Activated CD4-positive, alpha-beta T cell treated with anti-CD3 and anti-CD28 coated beads for 36 hours (primary cell): ENCODE measurements at places on chromosomes 5 and 9. TPM values are rescaled to one million over a fixed set of nuclear protein-coding genes. Genes with fewer than 3 reads are reported as not detected.

DNA sequence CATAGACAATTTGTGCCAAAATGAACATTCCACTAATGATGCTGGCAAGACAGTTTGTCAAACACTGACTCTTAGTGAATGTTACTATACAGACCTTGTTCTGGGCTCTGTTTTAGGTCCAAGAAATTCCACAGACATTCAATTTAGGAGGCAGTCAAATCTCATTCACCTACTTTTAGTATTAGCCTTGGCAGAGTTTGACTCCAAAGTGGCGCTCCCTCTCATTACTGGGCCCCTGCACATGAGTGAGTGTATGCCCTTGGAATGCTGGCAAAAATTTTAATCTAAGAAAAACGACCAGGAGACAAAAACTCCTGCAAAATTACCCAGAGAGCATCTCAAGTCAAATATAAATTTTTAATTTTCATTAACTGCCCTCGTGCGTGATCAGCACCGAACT lies 94.9 kb upstream of the SLC27A6 start:
- no peaks in the 10 kb centered on the region for H3K4me1 ChIP-seq
- H3K4me3 ChIP-seq, result no peak overlapping the region
- H3K36me3 ChIP-seq, result no peaks in the 10 kb centered on the region
- peaks cover under 1% of the 10 kb centered on the region for H3K27me3 ChIP-seq

- DNase-seq, result no peak
- peaks cover 2% of the 10 kb centered on the region for H3K27me3 ChIP-seq
- no peak overlapping the region for H3K27ac ChIP-seq
These were observed 293.2 kb upstream of the CLINT1 start for GRCh38 chr5:158152136-158152535.

DNA sequence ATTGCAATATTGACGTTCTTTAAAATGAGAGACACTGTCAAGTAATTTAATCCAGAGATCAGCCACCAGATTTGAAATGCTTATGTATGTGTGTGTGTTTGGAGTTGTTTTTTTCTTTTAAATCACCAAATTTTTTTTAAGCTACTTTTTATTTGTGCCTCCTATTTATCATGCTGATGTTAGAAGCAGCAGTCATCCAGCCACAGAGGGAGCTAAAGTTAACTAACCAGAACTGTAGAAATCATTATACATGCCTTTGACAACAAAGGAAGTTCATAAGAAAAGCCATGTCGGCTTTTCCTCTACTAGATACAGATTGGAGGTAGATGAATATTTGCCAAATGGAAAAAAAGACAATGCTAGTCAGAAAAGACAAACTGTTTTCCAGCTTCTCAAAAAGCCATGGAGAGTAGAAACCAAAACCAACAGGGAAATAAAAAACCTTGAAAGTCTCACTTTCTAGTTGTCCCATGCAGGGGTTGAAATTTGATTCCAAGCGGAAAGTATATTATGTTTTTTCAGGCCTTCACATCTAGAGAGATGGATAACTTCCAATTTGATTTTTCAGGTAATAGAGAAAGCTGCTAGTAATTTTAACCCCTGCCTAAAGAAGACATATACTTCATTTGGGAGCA lies 4.5 kb downstream of the PURA start:
- peaks cover 57% of the 10 kb centered on the region for H3K4me1 ChIP-seq
- H3K27me3 ChIP-seq, result no peaks in the 10 kb centered on the region
- H3K4me3 ChIP-seq, result no peak overlapping the region
- peaks cover 11% of the 10 kb centered on the region for H3K36me3 ChIP-seq
- DNase-seq, result no peak

DNA sequence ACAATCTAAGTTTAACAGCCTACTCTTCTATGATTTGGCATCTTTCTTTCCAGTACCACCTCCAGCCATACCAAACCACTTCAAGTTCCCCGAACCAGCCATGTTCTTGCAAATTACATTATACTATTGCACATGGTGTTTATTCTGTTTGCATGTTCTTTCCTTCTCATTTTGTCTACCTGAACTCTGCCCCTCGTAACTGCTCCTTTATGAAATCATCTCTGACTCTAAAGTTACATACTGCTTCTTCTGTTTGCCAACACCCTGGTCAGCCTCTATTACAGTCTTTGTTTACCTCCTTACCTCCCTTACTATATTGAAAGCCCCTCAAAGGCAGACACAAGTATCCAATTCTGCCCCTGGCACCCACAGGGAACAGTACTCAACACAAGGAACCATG lies 6.0 kb downstream of the PPP6C start:
- H3K27ac ChIP-seq, result no peak overlapping the region
- H3K4me3 ChIP-seq, result no peak overlapping the region
- H3K27me3 ChIP-seq, result no peaks in the 10 kb centered on the region
- peaks cover 71% of the 10 kb centered on the region for H3K4me1 ChIP-seq

- DNase-seq, result peak; percentile 52
- H3K27ac ChIP-seq, result peak overlapping the region; percentile 29
- peaks cover 90% of the 10 kb centered on the region for H3K4me1 ChIP-seq
- peaks cover 11% of the 10 kb centered on the region for H3K36me3 ChIP-seq
- no peaks in the 10 kb centered on the region for H3K27me3 ChIP-seq
These were observed 302.5 kb downstream of the MLLT3 start for GRCh38 chr9:20319641-20320337.

IL9 gene
- 48.1 TPM for total RNA-seq

ARHGEF37 gene
- total RNA-seq, result 2.1 TPM

GRCh38 chr5:9062873-9063272 lies 483.0 kb downstream of the SEMA5A start:
- H3K4me3 ChIP-seq, result no peak overlapping the region
- H3K27ac ChIP-seq, result no peak overlapping the region
- no peak for DNase-seq
- no peaks in the 10 kb centered on the region for H3K4me1 ChIP-seq
- no peaks in the 10 kb centered on the region for H3K27me3 ChIP-seq

IRX2 gene
- not detected for total RNA-seq

DNA sequence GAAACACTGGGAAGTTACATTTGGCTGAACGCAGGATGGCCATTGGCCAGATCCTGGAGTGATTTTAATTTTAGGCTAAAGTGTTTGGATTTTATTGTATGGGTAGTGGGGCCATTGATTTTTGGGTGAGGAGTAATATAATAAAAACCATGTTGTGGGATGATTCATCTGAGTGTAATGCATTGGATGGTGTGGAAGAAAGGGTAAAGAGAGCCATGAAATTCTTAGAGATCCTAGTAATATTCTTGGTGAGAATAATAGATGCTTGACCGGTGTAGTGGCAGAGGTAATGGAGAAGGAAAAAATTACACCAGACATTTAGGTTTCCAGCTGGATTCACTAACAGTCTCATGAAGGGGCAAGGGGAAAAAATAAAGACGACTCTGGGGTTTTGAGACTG lies 158.1 kb downstream of the NPR3 start:
- H3K27me3 ChIP-seq, result no peaks in the 10 kb centered on the region
- no peak overlapping the region for H3K27ac ChIP-seq
- no peak overlapping the region for H3K4me3 ChIP-seq

- H3K4me3 ChIP-seq, result no peak overlapping the region
- no peaks in the 10 kb centered on the region for H3K4me1 ChIP-seq
- DNase-seq, result no peak
- H3K27me3 ChIP-seq, result no peaks in the 10 kb centered on the region
These were observed 111.0 kb downstream of the DPYSL3 start for GRCh38 chr5:147398860-147399259.

- H3K36me3 ChIP-seq, result no peaks in the 10 kb centered on the region
- no peak overlapping the region for H3K27ac ChIP-seq
- DNase-seq, result no peak
- peaks cover 2% of the 10 kb centered on the region for H3K27me3 ChIP-seq
- no peak overlapping the region for H3K4me3 ChIP-seq
These were observed 9.4 kb upstream of the PLCXD3 start for GRCh38 chr5:41519801-41520200.

DNA sequence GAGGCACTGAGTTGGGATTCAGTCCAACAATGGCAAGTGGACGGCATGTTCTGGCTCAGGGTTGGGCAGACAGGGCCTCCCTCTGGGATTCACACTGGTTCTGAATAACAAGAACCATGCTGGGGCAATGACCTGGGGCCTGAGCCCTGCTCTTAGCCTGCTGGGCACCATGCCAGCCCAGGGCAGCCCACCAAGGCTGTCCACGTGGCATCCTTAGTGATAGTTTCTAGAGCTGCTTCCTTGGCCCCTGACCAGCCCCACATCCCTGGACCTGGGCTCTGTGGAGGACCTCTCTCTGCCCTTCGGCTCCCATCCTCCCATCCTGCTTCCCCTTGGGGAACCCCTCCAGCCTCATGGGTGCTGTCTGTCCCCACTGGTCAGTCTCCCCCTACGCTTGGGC lies 22.3 kb upstream of the OLFM1 start:
- no peak overlapping the region for H3K27ac ChIP-seq
- DNase-seq, result no peak
- no peaks in the 10 kb centered on the region for H3K36me3 ChIP-seq
- H3K4me1 ChIP-seq, result no peaks in the 10 kb centered on the region
- peaks cover 24% of the 10 kb centered on the region for H3K27me3 ChIP-seq
- no peak overlapping the region for H3K4me3 ChIP-seq
